ENCODE measurements at places on chromosomes 16 and 17. TPM values are rescaled to one million over a fixed set of nuclear protein-coding genes. Genes with fewer than 3 reads are reported as not detected.

DNA sequence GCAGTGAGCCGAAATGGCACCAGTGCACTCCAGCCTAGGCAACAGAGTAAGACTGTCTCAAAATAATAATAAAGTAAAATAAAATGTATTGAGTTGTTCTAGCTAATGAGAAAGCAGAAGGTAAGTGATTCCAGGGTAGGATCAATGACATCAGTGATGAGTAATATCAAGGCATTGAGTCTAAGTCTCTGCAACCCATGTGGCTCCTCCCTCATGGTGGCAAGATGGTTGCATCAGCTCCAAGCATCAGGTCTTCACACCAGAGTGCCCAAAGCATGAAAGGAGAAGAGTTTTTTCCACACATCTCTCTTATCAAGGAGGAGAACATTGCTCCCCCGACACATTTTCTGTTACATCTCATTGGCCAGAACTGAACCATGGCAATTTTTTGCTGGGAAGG is 34.8 kb upstream of the GAS7 start:
- no peak for DNase-seq

DNA sequence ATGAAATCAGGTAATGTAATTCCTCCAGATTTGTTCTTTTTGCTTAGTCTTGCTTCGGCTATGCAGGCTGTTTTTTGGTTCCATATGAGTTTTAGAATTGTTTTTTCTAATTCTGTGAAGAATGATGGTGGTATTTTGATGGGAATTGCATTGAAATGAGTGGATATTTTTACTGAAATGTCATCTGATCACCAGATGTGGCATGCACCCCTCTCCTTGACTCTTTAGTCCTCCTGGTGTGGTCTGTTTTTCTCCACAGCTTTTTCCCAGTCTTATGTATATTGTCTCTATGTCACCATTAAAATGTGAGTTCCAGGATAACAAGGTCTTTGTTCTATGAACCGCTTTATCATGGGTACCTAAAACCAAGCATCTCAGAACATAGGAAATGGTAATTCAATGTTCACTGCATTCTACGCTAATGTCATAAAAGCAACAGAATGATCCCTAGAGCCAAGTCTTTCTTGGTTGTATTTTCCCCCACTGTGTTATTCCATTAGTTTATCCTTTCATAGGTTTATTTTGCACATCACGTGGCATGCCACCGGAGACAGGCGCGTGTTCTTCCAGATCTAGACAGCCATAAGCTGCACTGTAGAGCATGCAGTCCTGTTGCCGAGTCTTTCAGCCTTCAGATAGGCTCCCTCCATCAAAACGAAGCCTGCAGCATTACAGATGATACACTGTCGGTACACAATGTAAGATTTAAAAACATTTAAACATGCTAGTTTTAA is 172.5 kb downstream of the RPTOR start:
- DNase-seq: no peak

GRCh38 chr16:28165598-28165997 is 46.2 kb downstream of the XPO6 start:
- no peak for DNase-seq

CES5A gene
- 0.03 TPM for polyA plus RNA-seq

TOM1L1 gene
- polyA plus RNA-seq: 57.2 TPM

GRCh38 chr17:27768858-27769410 is 31.4 kb downstream of the NOS2 start:
- DNase-seq: no peak
